ENCODE measurements at places on chromosomes 12 and 14.

DNA sequence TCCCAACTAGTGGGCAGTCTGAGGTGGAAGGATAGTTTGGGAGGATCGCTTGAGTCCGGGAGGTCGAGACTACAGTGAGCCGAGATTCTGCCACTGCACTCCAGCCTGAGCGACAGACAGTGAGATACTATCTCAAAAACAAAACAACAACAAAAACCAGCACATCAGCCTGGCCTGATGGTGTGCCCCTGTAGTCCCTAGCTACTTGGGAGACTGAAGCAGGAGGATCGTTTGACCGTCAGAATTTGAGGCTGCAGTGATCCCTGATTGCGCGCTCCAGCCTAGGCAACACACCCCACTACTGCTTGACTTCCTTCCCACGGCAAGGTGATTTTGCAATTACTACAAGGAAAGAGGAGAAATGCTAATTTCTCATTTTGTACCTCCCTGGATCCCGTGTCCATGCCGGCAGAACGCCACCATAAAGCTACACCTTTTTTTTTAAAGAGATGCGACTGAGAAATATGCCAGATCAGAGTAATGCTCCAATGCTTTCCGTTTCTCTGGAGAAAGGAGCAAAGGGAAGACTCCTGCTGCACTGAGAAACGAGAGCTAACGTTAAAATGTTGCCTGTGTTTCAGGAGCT, 672 bp upstream of the SCFD1 start:
- peak; percentile 49 for DNase-seq

- no peak for DNase-seq
Measured at GRCh38 chr14:63308723-63309317, 9.9 kb downstream of the GPHB5 start.

DNA sequence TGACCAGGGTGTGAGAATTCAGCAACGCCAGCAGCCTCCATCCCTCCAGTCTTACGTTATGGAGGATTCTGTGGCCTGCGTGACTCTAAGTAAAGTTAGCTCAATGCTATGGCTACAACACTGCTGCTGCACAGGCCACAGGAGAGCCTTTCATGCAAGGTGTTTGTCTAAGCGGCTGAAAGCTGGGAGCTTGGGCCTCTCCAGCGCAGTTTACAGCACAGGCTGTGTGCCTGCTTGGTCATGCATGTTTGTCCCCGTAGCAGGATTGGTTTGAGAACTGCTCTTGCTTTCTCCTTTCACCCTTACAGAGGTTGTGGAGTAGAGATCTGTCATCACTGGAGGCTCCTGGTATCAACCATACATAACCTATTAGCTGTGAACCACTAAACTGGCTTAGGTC, 113.1 kb upstream of the TMCC3 start:
- peak; percentile 68 for DNase-seq

DNA sequence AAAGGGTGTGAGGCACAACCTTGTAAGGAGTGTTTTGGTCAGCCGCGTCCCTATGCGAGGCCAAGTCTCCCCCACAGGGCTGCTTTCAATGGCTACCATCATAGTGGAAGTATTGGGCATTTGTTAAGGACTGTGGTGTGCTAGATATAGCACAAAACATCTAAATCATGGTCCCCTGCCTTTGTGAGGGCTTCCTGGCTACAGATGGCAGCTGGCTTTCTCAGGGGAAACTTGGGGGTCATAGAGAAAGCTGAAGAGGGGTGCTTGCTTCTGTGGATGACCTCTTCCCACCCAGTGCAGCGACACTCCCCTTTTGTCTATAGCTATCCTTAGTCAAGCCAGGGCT, 315.8 kb downstream of the ZFP36L1 start:
- no peak for DNase-seq

DNA sequence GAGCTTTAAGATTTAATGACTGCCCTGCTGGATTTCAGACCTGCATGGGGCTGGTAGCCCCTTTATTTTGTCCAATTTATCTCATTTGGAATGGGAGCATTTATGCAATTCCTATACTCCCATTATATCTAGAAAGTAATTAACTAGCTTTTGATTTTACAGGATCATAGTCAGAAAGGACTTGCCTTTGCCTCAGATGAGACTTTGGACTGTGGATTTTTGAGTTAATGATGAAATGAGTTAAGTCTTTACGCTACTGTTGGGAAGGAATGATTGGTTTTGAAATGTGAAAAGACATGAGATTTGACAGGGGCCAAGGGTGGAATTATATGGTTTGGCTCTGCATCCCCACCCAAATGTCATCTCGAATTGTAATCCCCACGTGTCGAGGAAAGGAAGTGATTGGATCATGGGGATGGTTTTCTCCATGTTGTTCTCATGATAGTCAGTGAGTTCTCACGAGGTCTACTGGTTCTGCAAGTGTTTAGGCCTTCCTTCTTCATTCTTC, 213.1 kb upstream of the DCN start:
- no peak for DNase-seq

- DNase-seq: no peak
Measured at GRCh38 chr12:5439371-5439771, 7.5 kb downstream of the NTF3 start.

DNA sequence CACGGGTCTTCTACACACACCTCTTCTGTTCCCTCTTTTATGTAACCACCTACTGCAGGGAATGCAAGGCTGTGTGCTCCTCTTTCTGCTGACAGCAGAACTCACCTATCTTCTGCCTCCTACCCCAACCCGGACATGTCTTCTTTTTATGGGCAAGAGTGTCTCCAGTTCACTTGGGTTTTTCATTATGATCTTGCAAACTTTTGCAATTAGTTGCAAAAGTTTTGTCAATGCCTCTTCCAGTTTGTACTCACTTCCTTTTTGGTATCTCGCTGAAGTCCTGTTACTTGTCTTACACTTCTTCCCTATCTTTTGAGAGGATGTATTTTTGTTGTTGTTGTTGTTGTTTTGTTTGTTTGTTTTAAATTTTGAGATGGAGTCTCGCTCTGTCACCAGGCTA, 50.6 kb downstream of the DRAM1 start:
- no peak for DNase-seq

DNA sequence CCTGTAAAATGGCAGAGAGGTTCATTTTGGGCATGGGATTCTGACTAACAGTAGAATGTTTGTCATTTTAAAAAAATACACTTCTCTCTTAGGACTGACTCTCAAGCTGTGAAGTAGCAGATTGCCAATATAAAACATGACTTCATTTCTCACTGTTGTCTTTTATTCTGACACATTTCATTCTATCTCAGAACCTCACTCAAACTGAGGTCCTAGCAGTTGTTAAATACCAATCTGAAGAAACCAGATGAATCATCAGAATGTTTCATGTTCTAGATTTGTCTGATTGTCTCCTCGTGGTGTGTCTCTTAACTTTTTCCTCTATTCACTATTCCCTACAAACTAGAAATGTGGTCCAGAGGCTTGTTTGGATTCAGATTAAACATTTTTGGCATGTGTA, 276.5 kb upstream of the NPAS3 start:
- no peak for DNase-seq

DNA sequence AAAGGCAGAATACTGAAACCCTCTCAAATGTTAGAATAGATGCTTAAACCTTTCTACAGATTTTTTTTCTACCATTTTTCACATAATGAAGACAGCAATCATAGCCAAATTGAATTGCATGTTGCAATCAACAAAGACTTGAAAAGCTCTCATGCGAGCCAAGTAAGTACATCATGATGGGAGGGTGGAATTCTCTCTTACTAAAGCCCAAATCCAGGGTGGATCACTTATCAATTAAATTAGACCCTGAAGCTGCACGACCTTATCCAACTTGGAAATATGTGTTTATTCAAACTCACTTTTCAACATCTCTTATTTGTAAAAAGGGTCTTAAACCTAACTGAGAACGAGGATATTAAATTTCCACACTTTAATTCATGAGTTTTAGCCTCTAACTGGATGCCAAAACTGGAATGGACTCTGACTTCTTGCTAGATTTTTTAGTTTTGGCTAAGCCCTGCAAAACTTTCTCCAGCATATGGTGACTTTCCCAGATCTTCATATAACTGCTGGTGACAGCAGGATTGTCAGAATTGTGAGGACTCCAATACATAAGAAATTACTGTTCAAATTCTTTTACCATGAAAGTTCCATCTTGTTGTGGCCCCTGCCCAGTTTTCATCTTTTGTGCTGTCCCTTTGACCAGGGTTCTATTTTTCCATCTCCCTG, 53.6 kb downstream of the HECTD4 start:
- DNase-seq: no peak

- DNase-seq: no peak
Measured at GRCh38 chr14:69789118-69789640, 7.9 kb downstream of the SLC10A1 start.

DNA sequence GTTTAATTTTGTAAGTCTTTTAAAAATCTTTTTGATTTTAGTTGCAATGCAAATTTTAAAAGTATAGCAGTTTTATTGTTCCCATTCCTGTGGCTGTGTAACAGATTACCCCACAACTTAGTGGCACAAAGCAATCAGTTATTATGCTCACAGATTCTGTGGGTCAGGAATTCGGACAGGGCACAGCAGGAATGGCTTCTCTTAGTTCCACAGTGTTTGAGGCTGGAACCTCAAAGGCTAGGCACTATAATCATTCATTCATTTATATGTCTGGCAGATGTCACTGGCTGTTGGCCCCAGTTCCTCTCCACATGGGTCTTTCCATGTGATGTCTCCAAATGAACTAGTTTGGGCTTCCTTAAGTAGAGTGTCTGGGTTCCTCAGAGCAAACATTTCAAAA, 193.3 kb downstream of the RAD51B start:
- no peak for DNase-seq

DNA sequence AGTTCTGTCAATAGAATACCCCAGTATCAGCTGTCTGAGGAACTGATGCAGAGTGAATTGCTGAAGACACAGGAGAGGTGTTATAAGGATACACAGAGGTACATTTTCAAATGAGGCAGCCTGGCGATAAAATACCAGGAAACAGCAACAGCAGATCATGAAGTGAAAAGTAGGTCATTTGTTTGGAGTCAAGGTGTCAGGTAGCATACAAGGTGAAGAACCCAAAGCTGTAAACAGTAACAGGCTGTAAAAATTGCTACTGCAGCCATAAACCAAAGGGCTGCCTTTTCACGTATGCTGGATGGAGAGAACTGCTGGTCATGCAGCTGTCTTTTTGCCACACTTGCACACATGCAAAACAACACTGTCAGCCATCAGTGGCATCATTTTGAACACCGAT, 9.3 kb upstream of the TWF1 start:
- no peak for DNase-seq

DNA sequence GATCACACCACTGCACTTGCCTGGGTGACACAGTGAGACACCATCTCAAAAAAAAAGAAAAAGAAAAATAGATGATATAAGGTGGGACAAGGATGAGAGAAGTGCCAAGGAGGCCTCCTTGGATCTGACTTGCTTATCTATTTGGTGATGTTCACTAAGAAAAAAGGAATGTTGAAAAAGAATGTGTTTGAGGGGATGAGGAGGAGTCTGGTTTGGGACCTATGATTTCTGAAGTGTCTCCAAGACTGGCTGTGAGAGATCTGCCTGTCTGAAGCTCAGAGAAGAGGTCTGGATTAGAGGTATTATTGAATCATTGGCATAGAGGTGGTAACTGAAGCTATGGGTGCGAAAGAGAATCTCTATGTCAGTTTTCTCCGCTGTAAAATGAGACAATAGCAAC, 42.8 kb downstream of the BCAT1 start:
- DNase-seq: no peak

DNA sequence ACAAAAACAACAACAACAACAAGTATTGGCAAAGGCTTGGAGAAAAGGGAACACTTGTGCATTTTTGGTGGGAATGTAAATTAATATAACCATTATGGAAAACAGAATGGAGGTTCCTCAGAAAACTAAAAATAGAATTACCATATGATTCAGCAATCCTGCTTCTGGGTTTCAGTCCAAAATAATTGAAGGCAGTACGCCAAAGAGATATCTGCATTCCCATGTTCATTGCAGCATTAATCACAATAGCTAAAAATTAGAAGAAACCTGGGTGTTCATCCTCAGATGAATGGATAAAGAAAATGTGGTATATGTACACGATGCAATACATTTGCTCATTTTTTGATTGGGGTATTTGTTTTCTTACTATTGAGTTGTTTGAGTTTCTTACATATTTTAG, 813.0 kb downstream of the NRXN3 start:
- no peak for DNase-seq

DNA sequence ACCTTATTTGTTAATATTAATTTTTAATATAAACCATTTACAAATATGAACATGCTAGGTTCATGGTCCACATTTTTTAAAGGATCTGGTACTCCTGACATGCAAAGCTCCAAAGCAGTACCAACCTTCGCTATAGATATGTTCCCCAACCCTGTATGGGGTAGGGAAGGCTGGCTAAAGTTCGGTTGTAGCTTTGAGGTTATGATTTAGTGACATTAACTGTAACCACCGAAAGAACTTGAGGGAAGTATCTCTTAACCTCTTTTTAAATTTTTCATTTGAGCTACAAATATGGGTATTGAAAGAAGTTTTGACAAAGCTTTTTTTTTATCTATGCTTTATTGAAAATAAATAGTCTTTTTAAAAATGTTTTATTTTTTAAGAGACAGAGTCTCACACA, 115.5 kb downstream of the DYRK2 start:
- DNase-seq: no peak

DNA sequence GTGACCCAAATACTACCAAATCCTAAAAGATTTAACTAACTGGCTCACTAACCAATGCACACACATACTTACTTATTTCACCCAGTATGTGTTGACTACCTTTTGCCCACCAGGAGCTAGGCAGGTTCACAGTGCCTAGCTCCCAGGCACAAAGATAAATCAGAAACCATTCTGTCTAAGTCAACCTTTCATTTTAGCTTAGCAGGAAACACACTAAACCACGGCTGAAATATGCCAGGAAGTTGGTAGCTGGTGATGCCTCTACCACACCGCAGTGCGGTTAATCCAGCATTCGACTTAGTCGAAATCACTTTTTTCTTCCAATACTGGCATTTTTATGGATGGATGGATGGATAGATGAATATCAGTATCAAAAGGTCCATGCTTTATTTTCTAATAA, 597.7 kb downstream of the DIO2 start:
- no peak for DNase-seq

DNA sequence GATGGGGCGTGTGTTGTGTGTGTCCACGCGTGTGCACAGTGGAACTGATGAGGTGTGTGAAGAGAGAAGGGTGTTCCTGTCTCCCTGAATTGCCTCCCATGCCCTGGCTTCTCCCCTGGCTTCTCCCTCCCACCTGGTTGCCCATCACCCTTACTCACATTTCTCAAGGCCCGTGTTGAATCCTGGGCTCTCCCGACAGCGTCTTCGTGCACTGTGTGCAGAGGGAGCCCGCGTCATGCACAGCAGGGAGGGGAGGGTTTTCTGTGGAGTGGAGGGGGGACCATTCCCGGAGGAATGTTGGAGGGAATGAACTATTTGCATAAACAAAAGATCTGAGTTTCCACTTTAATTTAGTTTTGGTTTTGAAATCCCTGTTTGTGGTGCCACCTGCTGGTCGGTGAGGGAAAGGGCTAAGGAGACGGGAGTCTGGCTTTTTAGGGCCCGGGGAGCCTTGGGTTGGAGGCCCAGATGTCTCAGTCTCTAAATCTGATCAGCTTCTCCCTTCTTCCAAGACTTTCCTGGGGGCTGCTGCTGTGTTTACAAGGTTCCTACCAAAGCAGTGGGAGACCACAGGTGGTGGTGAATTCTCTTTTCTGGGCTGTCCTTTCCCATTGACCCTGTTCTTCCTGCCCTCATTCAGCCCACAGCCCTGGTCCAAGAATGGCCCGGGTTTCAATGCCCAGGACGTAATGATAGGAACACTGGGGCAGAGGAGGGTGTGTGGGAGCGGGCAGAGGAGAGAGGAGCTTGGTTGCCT, at the start of gene C1R:
Gene C1R (minus strand): TSS at position 217 of the 757 bp plus-strand sequence. CDS start 57 bp downstream, at position 160.
- DNase-seq: peak; percentile 93

- DNase-seq: peak; percentile 76
Measured at GRCh38 chr12:124445121-124445718, 122.2 kb downstream of the NCOR2 start.
